ENCODE measurements at places on chromosomes 7 and 10.
A peak's percentile ranks its signal among the peaks of the same experiment; 100 is the strongest.

GRCh38 chr10:127081851-127082345 is 114.5 kb downstream of the INSYN2A start:
- DNase-seq = peak; percentile 28

DNA sequence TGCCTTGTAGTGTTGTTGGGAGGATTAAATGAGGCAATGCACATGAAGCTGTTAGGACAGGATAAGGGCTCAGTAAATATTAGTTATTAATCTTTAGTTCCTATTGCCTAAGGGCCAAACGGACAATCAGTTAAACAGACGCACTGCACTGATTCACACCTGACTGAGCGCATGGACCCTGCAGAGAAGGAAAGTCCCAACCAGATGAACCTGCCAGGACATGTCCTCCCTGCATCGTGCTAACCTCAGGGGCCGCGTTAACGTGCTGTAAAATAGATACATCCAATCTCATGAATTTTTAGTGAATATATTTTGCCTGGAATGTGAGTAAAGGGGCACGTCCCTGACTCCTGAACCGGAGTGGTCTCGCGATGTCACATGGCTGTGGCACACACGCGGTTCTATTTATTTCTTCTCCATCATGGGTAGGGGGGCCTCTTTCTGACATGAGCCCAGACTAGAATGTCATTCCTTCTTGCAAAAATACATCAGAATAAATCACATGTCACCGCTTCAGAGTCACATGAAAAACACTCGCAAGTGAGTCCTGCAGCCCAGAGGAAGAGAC is 12.3 kb downstream of the ADARB2 start:
- no peak for DNase-seq

GRCh38 chr7:130210181-130210935 is 2.7 kb downstream of the SSMEM1 start:
- DNase-seq = no peak

- no peak for DNase-seq
Observed at GRCh38 chr7:114901771-114902170, 20.1 kb upstream of the MDFIC start.

GRCh38 chr10:70221030-70221429 is 12.2 kb downstream of the PPA1 start:
- no peak for DNase-seq

- no peak for DNase-seq
Observed at GRCh38 chr7:50822706-50823105, 40.0 kb upstream of the GRB10 start.

GRCh38 chr10:69055241-69055640 is 32.7 kb upstream of the SRGN start:
- no peak for DNase-seq

GRCh38 chr7:128103498-128104107 is 72.4 kb upstream of the LRRC4 start:
- no peak for DNase-seq

DNA sequence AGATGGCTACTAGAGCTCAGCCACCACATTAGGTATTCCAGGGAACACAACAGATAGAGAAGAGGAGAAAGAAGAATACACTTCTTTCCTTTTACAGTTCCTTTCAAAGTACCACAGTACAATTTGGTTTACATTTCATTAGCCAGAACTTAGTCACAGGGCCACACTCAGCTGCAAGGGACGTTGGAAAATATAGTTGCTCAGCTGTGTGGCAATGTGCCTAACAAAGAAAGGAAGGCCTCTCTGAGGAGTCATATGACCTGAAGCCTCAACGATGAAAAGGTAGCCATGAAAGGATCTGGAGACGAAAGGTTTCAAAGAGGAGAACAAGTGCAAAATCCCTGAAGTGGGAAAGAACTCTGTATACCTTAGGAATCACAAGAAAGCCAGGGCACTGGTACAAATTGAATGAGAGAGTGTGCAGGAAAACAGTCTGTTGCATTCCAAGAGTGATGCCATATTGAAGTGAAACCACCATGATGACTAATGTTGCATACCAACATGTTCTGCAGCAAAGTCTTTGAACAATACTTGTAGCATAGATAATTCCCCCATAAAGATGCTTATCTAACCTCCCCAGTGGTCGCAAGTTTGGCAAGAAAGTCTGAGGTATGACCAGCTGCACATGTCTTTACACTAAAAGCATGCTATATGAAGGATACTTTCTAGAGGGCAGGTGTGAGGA is 278.9 kb downstream of the HPSE2 start:
- DNase-seq = no peak

DNA sequence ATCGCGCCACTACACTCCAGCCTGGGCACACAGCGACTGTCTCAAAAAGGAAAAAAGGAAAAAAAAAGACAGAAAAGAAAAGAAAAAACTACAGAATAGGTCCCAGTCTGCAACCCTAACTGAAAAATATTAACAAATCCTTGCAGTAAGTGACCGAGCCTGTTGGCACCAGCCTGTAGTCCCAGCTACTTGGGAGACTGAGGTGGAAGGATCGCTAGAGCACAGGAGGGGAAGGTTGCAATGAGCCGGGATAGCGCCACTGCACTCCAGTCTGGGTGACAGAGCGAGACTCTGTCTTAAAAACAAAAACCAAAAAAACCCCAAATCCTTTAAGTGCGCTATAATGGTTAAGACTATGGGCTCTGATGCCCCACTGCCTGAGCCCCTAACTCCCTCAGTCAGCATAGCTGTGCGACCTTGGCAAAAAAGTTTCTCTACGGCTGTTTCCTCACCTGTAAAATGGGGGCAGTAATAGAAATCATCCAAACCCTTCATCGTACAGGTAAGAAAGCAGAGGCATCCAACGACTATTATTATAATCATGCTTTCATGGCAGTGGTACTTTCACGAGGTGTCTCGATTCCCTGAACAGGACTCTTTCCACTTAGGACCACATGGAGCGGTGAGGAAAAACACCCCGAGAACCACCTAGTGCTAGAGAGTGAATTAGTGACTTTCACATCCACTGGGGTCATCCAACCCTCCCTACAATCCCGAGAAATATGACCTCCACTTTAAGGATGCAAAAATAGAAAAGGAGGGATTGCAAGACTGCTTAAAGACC is 755 bp downstream of the TOMM7 start:
- DNase-seq = no peak

- DNase-seq = no peak
Observed at GRCh38 chr10:24824124-24824523, 100.4 kb upstream of the ARHGAP21 start.

DNA sequence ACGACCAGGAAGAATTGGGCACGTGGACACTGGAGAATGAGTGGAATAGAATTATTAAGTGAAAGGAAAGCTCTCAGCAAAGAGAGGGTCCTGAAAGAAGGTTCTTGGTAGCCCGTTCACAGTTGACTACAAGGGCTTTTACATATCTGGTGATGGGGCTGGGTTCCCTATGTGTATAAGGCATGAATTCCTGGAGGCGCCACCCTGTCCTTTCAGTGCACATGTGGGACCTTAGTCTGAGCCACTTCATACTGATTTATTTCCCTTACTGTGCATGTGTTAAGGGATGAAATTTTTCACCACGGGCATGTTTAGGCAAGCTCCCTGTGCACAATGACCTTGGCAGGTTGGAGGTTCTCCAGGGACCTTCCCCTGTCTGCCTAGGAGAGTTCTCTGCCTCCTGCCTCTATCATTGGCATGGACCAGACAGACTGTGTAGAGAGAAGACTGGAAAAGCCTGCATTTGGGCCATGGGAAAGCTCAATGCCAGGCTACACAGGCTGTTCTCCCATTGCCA is 145.9 kb upstream of the ITGB1 start:
- no peak for DNase-seq

DNA sequence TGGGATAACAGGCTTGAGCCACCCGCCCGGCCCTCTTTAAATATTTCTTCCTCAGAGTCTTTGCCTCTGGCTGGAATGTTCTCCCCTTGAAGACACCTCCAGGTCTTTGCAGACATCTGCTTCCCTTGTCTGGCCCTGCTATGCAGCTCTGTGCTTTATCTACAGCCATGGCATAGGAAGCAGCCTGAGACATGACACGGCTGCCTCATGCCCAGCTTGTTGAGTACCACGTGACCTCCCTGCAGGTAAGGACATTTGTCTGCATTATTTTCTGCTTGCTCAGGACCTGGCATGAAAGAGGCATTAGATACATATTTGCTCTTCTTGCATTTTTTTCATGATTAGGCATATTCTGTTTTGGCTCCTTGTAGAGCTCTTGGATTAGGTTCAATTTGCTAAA is 113.8 kb upstream of the KLF6 start:
- no peak for DNase-seq

GRCh38 chr7:133645884-133646391 is 393.1 kb downstream of the EXOC4 start:
- no peak for DNase-seq

DNA sequence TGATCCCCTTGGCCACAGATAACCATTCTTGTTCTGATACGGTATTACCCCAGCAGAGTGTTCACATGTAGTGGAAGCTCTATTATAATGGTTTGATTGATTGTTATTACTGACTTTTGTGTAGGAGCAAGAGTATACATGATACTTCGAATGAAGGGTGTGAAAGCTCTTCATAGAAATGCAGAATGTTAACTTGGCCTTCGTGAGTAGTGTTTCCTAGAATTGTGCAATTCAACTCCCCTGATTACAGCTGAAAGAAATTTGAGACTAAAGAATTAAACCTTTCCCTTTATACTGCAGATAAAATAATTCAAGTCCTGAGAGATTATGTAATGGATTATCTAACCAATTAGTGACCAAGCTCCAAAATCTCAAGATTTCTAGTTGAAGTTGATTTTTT is 38.2 kb downstream of the MKLN1 start:
- no peak for DNase-seq

- no peak for DNase-seq
Observed at GRCh38 chr10:79605308-79605707, 5.4 kb upstream of the SFTPA1 start.

DNA sequence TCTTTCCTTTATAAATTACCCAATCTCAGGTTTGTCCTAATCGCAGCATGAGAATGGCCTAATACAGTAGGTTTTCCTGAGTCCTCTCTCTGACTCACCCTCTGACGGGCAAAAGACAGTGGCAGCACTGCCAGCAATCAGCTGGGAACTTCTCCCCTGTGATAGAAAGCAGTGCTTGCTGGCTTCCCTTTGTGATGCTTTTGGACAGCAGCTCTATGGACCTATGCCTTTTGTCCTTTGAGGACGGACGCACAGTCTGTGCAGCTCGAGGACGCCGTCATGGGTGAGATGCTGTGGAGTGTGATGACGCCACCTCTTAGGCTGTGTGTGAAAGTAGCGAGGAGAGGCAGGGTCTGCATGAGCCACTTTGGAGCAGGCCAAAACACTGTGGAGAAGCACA is 68.8 kb downstream of the KIAA1217 start:
- no peak for DNase-seq
